ENCODE measurements at places on chromosomes 1 and 21.

GRCh38 chr1:33918368-33918767, 54.5 kb downstream of the HMGB4 start:
- DNase-seq = no peak

- DNase-seq = no peak
These were observed 18.8 kb downstream of the ELF3 start for GRCh38 chr1:202029171-202029665.

GRCh38 chr1:185652348-185652747, 81.8 kb upstream of the HMCN1 start:
- no peak for DNase-seq

DNA sequence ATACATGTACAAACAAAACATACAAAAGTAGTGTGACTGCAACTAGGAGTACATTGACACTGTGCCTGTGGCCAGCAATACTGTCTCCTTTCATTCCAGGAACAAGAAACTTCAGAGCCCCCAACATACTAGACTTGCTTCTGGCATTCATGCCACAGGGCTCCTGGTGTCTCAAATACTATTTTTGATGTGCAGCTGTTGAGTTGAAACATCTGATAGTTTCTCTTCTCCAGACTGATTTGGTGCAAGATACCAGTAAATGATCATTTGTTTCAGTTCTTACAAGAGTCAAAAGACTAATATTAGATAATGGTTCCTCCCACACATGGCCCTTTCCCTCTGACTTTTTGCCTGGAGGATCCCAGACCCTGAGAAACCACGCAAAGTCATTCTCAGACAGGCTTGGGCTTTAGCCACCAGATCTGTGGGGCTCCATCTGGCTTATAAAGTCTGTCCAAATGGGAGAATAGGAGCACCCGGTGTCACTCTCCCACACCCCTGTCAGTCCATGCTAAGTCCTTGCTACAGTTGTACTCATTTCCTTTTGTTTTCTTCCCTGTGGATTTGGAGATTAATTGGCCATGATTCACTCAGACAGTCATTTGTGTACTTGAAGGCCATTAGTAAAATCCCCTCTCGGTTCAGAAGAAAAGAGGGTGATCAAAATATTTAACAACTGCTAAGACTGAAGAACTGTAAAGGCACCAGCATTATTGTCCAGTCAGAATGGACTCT, 163.5 kb upstream of the RUNX1 start:
- no peak for DNase-seq

- no peak for DNase-seq
These were observed 5.0 kb upstream of the FCAMR start for GRCh38 chr1:206975306-206975705.

GRCh38 chr1:72705921-72706320, 423.6 kb upstream of the NEGR1 start:
- DNase-seq = no peak

GRCh38 chr21:31668651-31669491, 9.4 kb downstream of the SOD1 start:
- no peak for DNase-seq

- no peak for DNase-seq
These were observed 14.6 kb upstream of the PLA2G2C start for GRCh38 chr1:20200966-20201365.

GRCh38 chr1:14323568-14324247, 274.8 kb upstream of the KAZN start:
- no peak for DNase-seq

DNA sequence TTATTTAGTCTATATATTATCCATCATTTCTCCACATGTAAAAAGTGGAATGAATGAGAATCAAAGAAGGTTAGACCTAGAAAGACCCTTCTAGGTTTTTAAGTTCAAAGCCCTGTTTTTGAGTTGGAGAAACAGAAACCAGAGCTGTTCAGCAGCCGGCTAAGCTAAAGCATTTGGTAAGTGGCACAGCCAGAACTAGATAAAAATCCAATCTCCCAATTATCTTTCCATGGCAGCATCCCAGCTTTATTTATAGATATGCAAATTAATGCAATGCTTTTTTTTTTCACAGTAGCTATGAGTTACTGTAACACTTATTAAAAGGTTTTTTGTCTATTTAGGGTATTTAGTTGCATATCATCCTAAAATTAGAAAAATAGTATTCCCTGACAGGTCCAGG, 85.1 kb downstream of the NIBAN1 start:
- no peak for DNase-seq

GRCh38 chr1:25356848-25357247, 18.7 kb downstream of the TMEM50A start:
- DNase-seq = no peak

DNA sequence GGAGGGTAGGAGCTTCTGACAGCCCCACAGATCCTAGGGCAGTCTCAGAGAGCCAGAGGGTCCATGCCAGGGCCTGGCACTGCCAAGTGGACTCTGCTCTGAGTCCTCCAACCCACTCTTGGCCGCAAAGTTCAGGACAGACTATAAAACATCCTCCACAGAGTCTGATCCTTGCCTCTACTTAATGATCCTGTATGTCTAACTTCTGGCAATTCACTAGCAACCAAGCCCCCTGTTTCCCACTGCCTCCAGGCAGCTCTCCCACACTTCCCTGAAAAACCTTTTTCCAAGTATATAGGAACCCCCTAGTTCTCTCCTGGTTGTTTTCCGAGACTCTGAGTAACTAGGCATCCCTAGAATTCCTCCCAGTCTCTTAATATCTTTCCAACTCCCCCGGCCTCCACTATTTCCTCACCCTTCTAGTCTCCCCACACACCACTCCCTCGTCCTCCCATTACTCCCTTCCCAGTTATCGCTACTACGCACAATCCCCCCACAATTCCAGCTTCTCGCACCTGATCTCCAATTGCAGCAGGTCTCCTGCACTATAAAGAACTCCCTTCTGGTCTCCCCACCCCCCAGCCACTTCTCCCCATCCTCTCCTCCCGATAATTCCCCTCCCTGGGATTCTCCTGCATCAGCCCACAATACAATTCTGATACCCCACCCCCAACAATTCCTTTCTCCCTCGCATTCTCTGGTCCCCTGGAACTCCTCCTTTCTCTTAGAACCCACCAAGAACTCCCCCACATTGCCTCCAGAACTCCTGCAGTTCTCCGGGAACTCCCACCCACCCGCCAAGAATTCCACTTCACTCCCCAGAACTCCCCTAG, 574 bp downstream of the IGSF9 start:
- no peak for DNase-seq

DNA sequence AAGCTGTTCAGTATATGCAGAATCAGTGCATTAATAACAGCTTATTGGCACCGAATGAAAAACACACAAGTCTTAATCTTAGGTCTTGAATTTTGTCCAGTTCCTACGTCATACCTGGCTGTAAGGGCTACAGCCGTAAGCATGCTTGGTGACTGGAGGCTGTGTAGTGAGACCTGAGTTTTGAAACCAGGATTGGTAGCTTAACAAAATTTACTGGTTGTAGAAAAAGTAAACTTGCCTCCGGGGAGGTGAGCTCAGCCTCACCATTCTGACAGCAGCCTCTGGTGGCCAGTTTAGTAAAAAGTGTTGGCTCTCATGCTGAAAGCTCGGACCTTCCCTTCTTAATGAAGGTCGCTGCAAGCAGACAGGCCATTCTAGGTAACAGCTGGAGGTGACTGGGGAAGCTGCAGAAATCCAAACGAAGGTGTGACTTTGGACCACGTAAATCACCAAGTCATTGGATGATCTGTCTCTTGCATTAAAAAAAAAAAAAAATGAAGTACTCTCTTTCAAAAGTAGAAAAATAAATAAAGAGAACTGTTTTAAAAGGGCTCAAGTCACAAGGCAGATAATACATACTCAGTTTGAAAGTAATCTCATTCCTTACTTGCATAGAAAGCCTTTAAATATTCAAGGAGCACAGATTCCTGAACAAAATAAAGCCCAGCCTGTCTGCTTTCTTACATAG, 48.9 kb downstream of the HLCS start:
- DNase-seq = no peak

DNA sequence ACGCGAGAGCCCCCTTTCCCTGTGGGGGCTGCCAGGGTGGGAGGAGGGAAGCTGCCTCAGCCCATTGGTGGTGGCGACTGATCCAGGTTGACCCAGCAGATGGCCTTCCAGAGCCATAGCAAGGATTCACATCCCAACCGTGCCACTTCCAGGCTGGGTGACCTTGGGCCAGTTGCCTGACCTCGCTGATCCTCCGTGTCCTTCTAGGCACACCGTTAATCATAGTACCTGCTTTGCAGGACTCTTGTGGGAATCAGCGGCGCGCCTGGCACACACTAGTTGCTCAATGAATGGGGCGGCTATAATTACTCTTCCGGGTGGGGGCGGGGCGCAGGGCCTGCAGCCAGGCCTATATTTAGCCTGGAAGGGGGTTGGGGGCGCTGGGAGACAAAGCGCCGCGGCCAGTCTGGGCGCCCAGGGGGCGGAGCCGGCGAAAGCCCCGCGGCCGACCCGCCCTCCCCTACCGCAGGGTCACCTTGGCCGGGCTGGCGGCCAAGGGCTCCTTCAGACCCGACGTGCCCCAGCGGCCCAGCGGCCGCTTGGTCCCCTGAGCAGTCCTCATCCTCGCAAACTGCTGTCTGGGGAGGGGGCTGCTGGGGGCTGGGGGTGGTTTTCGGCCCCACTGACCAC, 5.1 kb downstream of the HSPB7 start:
- DNase-seq = no peak

- no peak for DNase-seq
These were observed 95.8 kb downstream of the ST3GAL3 start for GRCh38 chr1:43803105-43803504.

DNA sequence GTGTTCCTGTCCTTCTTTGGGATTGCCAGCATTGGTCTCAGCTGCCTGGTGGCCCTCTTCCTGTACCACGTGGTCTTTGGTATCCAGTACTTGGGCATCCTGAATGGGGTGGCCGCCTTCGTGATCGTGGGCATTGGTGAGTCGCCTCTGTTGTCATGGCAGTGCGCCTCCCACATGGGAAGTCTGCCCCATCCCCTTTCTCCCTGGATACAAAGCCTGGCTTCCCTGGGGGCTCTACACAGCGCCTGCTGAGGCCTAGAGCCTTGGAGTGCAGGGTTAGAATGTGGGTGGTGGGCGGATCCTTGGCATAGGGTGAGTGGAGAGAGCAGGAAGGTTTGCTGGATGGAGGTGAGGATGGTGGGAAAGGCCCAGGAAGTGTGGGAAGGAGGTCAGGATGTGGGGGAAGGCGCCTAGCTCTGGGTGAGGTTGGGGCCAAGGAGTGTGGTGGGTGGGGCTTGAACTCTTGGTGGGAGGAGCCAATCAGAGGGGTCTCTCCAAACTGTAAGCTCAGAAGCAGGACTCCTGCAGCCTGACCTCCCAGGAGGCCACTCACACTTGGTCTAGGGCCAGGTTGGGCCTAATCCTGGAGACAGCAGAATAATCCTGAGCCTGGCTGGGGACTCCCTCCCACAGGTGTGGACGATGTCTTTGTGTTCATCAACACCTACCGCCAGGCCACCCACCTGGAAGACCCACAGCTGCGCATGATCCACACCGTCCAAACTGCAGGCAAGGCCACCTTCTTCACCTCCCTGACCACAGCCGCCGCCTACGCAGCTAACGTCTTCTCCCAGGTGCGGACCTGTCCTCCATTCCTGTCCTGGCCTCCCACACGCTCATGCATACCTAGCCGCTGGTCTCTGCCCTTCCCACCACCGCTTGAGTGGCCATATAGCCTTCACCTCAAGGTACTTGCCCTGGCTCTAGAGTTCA, 36.7 kb downstream of the DISP3 start:
- DNase-seq = no peak

- DNase-seq = no peak
These were observed 23.5 kb downstream of the SOD1 start for GRCh38 chr21:31683029-31683428.

- no peak for DNase-seq
These were observed 354.1 kb upstream of the B3GALT2 start for GRCh38 chr1:193540511-193540910.

DNA sequence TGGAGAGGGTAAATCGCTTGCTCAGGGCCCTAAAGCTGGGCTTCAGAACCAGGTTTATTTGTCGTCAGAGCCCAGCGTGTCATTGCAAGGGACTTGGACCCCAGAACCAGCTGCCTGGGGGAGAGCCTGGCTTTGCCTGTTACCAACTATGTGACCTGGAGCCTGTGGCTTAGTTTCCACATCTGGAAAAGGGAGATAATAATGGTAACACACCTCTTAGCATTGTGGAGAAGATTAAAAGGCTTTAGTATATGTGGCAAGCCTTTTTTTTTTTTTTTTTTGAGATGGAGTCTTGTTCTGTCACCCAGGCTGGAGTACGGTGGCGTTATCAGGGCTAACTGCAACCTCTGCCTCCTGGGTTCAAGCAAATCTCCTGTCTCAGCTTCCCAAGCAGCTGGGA, 12.5 kb downstream of the CD52 start:
- DNase-seq = no peak

DNA sequence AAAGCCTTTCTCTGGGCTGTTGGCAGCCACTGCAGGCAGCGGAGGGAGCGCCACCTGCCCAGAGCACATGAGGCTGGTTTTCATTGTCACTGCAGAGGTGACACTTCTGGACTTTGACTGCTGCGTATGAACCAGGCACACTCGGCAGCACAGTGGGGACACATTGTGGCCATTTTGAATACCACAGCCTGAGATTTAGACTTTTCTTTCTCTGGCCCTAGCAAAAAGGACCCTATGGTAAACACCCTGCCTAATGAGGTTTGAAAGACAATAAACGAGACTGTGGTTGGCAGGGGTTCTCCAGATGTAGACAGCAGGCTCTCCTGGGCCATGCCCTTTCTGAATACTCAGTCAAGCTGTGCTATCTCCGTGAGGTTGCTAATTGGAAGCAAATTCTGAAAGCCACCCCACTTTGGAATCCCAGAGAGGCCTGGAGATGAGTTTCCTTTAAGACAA, 12.0 kb upstream of the KCNE2 start:
- no peak for DNase-seq

GRCh38 chr1:247857985-247858619, 1.1 kb downstream of the TRIM58 start:
- DNase-seq = no peak

DNA sequence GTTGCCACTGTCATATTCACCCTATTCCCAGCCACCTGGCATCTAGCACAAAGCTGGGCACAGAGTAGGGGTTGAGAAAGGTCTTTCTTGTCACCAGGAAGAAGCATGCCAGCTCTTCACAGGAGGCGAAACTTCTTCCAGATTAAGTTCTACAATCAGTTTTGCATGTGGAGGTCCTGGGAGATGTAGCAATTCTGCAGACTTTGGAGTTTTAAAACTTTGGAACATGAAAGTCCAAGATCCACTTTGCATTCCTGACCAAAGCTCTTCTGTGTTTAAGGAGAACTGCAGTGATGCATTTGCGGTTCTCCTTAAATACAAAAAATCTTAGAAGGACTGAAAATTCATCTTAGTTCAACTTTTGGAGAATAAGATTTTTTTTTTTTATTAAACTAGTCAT, 258.5 kb upstream of the USP24 start:
- no peak for DNase-seq

DNA sequence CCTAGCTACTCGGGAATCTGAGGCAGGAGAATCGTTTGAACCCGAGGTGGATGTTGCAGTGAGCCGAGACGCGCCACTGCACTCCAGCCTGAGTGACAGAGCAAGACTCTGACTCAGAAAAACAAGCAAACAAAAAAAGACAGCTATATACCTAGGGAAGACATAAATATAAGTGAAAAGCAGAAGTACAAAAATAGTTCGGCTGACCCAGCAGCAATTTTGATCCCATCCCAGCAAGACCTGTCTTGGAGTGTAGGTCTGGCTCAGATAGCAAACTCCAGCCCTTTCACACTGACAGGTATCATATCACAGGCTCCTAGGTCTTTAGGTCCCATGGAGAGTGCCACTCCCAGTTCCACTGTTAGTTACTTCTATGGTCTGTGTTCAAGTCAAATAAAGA, 14.6 kb downstream of the MTX1 start:
- no peak for DNase-seq

- DNase-seq = no peak
These were observed 117.6 kb downstream of the AK5 start for GRCh38 chr1:77399250-77400086.

All from central memory CD8-positive, alpha-beta T cell (primary cell).